ENCODE measurements at places on chromosomes 5 and 9. TPM values are rescaled to one million over a fixed set of nuclear protein-coding genes. Genes with fewer than 3 reads are reported as not detected.

DNA sequence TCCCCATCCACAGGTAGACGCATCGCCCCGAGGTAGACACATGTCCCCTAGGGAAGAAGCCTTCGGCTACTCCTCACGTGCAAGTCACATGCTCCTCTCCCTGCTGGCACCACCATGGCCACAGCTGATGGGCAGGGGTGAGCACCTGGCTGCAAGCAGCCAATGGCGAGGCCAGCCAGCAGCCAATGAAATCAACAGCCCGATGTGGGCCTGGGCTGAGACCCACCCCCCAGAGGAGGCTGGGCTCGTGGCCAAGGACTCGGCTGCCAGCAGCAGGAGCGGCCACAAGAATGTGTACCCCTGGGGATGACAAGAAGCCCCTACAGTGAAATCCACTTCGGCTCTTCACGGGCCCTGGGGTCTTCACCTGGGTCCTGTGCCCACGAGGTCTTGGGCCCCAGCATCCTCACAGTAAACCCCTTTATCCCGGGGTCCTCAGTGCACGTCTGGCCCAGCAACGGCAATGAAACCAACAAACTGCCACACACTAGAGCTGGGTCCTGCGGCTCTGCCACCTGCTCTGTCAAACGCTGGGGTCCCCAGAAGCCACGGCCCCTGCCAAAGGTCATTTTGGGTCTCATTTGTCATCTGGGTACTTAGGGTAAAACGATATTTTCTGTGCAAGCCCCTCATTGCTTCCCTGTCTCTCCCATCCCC is 22.1 kb upstream of the PTGES start:
- DNase-seq = no peak

DNA sequence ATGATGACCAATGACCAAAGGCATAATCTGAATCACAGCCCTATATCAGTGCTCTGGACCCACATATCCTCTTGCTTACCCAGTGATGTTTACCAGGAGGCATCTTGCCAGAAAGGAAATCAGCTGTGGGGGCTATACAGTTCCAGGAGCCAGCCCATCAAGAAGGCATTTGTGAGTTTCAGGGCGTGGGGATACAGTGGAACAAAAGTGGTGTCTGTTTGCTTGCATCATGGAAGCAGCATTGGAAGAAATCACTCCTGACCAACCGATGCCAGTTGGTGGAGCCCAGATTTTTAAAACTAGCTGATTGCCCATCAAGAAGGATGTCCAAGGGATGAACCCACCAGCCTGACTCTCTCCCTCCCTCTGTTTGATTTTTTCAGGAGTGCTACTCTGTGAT is 106.5 kb upstream of the EGFLAM start:
- no peak for DNase-seq

DNA sequence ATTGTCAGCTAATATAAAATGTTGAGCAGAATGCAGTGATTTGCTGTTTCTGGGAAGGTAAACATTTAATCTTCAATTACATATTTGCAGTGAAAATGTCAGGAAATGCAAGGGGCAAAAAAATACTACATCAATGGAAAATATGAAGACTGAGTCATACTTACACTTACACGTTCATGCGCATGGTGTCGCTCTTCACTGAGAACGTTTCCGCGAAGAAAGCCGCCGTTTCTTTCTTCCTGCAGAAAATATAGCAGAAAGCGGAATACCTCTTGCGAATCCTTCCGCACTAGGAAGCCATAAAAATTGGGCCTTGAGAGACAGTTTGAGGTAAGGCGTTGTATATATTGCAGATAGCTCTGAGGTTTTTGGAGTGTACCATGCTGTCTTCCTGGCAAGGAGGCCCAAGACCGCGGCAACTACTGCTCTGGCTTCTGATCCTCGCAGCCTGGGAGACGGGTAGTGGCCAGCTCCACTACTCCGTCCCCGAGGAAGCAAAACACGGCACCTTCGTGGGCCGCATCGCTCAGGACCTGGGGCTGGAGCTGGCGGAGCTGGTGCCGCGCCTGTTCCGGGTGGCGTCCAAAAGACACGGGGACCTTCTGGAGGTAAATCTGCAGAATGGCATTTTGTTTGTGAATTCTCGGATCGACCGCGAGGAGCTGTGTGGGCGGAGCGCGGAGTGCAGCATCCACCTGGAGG is at the start of gene PCDHA13:
Gene PCDHA13 (plus strand): TSS at position 236 of the 702 bp plus-strand sequence. CDS start 145 bp downstream, at position 381.
- no peak for DNase-seq

DNA sequence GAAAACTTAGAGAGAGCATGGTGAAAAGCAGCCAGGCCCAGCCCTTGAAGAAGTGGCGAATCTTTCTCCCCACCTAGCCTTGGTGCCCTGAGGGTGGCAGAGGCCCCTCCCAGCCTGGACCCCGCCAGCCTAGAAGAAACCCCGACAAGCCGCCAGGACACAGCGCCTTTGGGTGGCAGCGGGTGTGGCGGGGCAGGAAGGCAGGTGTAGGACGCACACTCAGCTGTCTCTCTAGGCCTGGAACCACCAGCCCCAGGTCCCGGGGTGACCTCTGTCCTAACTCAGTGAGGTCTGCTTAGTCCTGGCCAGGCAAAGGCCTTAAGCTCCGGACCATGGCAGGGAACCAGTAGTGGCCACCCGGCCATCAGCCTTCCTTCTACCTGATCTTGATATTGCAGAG is 178.3 kb downstream of the BARX1 start:
- no peak for DNase-seq

- no peak for DNase-seq
Measured at GRCh38 chr5:81418606-81419005, 24.7 kb upstream of the ACOT12 start.

DNA sequence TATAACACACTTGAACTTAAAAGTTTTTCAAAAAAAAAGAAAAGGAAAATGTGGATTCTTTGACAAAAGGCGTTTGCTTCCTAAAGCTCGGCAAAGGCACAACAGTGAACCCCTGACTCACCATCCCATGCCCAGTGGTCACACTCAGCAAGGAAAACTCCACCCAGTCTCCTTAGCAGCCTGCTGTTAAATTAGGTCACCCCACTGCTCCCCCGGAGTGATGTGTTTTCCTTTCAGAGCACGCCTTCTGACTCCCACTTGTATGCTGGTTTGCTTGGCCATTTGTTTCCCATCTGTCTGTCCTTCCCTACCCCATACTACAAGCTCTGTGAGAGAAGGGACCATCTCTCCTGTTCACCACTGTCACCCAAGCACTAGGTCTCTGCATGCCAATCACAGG is 23.8 kb downstream of the RETREG1 start:
- peak; percentile 47 for DNase-seq

DNA sequence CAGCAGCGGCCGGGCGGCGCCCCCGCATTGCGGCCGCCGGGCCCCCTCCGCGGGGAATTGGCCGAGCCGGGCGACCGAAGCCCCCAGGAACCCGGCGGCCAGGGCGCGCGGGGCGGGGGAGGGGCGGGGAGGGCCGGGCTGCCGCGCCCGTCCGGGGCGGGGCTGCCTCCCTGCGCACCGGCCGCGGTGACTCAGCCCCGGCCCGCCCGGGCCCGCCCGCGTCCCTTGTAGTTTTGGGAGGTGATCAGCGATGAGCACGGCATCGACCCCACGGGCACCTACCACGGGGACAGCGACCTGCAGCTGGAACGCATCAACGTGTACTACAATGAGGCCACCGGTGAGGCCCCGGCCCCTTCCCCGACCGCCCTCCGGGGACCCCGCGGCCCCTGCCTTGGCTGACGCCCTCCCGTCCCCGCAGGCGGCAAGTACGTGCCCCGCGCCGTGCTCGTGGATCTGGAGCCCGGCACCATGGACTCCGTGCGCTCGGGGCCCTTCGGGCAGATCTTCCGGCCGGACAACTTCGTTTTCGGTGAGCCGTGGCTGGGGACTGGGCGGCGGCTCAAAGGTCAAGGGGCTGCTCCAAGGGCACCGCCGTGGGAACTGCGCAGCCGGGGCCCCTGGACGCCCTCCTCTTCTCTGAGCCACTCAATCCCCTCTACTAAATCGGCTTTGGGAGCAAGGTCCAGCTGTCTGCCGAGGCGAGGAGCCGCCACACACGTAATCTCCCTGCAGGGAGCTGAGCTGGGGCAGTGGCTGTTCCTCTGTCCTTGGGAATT is 592 bp downstream of the TUBB4B start:
- peak; percentile 71 for DNase-seq

DNA sequence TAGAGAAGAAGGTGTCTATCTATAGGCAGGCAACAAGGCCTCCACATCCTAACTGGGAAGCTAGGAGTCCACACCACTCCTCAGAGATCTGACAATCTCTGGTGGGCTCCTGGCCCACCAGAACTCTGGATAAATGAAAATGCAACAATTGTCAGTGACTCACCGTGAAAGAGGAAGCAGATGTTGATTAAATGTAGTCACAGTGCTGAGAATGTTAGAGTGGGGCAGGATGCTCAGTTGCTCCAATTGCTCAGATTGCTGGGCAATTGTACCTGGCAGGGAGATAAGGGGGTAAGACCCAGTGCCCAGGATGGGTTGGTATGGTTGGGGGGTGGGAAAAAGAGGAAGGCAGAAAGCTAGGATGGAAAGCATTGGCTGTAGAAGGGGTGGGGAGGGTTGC is 4.3 kb downstream of the CCL19 start:
- DNase-seq = no peak

- no peak for DNase-seq
Measured at GRCh38 chr9:109387856-109388255, 67.0 kb upstream of the EPB41L4B start.

DNA sequence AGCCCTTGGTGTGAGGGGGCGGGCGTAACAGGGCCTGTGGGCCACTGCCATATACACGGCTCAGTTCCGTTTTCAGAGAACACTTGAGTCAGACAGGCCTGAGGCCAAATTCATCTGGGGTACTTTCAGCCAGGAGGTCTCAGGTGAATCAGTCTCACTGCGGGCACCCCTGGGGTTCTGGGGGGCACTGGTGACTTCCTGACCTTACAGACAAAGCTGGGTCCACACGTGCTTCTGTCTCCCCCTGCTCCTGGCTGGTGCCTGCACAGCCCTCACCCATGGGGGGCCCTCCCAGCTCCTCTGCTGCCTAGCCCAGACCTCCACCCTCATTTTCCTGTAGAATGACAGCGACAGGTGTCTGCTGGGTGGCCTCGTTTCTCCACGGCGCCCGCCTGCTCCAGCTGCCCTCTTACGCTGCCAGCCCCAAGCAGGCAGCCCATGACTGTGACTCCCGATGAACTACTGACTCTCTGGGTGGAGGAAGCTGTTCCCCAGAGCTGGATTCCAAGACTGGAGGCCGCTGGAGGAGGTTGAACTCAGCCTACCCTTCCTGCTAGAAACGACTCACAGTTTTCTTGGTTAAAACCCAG is 374.1 kb upstream of the IRX4 start:
- DNase-seq = no peak

DNA sequence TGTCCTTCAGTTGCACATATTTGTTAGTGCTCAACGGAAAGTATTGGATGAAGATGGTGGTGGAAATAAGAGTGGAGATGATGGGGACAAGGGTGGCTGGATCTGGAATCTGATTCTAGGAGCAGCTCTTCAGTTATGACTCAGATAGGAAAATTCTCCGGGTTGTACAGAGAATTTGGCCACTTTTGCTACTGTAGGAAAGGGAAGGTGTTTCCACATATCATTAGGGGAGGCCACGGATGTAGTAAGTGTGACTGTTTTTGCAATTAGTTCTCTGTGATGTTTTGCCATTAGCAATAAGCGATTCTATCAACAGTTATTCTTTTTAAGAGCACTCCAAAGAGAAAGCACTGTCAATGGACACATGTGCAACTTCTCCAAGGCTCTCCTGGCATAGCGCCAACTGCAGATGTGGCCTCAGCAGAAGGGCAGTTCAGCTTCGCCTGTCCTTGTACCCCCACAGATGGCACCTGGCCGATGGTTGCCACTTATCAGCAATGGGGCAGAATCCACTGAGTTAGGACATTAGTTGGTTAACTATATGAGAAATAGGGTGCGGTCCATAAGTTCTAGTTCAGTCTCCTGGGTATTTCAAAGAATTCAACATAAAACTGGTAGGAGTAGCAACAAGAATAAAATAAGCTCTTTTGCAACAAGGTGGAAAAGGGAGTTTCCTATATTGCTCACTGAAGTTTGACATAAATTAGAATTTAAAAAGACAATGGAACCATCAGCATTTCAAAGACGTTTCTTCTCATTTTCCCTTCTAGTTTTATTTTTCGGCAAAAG is 96.3 kb downstream of the ARSB start:
- no peak for DNase-seq

GRCh38 chr9:26054600-26055520 is 376.6 kb upstream of the TUSC1 start:
- DNase-seq = no peak

GRCh38 chr5:125750147-125750860 is 672.9 kb upstream of the GRAMD2B start:
- DNase-seq = no peak

- no peak for DNase-seq
Measured at GRCh38 chr5:5619546-5619945, 197.1 kb downstream of the ICE1 start.

DNA sequence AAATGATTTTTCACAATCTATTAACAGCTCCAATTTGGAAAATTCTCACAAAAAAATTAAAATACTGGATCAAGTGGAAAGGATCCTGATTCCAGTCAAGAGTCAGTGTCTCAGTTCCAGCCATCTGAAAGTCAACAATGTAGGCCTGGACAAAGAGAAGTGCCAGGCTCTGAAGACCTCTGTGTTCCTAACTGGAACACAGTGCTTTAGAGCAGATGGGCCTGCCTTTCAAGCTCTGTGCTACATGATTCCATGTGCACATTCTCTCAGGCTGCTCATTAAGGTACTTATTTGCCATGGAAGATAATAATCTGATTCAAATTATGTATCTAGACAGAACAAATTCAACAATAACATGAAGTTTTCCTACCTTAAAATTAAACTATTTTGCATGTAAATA is 30.2 kb upstream of the ALDH1A1 start:
- no peak for DNase-seq

- no peak for DNase-seq
Measured at GRCh38 chr5:372556-372995, 51.1 kb downstream of the AHRR start.

- DNase-seq = no peak
Measured at GRCh38 chr9:116980582-116981120, 293.5 kb downstream of the TRIM32 start.

- peak; percentile 92 for DNase-seq
Measured at GRCh38 chr9:16726718-16727451, 143.6 kb downstream of the BNC2 start.

DNA sequence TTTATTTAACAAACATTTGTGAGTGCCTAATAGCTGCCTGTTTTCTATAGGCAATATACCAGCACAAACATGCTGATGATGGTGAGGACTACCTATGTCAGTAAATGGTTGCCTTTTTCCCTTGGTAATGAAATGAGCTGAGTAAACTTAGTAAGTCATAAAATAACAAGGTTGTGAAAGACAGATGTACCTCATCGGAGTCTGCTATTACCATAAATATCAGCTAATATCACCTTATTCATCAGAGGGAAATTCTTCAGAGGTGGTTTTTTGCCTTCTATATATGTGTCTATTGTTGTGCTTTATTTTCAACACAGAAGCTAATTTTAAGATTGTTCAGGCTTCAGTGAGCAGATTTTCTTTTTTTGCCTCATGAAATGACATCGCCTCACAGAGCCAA is 1040.5 kb downstream of the DTWD2 start:
- DNase-seq = no peak

Gene PCDHGB4
- 0.26 TPM for total RNA-seq

Gene SPINK6
- not detected for total RNA-seq

Gene ANXA2R
- 4.3 TPM for total RNA-seq

Gene GABRA1
- total RNA-seq = not detected

Gene LCN9
- total RNA-seq = not detected

Gene VLDLR
- total RNA-seq = 0.13 TPM

Gene F12
- total RNA-seq = 2.3 TPM

Gene GGTA1
- 6.2 TPM for total RNA-seq

Gene NR5A1
- not detected for total RNA-seq

Gene NSD1
- total RNA-seq = 30.9 TPM

Gene MYOZ3
- 0.03 TPM for total RNA-seq
